ENCODE measurements at places on chromosomes 1 and 21.

GRCh38 chr21:43361127-43361492 lies 65.8 kb downstream of the SIK1 start:
- no peak for DNase-seq

DNA sequence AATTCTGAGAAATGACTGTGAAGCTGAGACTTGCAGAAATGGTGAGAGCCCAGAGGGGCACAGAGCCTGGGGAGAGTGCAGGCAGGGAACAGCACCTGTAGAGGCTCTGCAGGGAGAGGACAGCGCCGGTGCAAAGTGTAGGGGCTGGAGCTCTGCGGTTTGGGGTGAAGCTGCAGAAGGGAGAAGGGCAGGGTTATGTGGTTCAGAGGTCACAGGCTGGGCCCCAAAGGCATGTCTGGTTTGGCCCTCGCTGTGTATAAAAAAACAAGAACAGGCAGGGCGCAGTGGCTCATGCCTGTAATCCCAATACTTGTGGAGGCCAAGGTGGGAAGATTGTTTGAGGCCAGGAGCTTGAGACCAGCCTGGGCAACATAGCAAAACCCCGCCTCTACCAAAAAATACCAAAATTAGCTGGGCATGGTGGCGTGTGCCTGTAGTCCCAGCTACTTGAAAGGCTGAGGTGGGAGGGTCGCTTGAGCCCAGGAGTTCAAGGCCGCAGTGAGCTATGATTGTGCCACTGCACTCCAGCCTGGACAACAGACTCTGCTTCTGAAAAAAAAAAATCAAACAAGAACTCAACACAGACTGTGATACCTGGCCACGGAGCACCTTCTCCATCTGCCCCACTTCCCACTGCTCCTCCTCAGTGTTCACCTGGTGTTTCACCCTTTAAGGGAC lies 29.1 kb downstream of the SERINC2 start:
- no peak for DNase-seq

- no peak for DNase-seq
Observed at GRCh38 chr1:60581455-60582220, 500.7 kb upstream of the NFIA start.

GRCh38 chr1:1819762-1820161 lies 41.5 kb upstream of the NADK start:
- no peak for DNase-seq

GRCh38 chr1:156480411-156481192 lies 20.0 kb downstream of the MEF2D start:
- peak; percentile 19 for DNase-seq

GRCh38 chr21:18831942-18832676 lies 428.5 kb upstream of the TMPRSS15 start:
- DNase-seq, result no peak

- DNase-seq, result no peak
Observed at GRCh38 chr1:185853739-185854138, 119.5 kb downstream of the HMCN1 start.

- no peak for DNase-seq
Observed at GRCh38 chr1:85148524-85149250, 52.1 kb downstream of the SYDE2 start.

GRCh38 chr1:33374336-33375105 lies 53.6 kb upstream of the A3GALT2 start:
- no peak for DNase-seq

DNA sequence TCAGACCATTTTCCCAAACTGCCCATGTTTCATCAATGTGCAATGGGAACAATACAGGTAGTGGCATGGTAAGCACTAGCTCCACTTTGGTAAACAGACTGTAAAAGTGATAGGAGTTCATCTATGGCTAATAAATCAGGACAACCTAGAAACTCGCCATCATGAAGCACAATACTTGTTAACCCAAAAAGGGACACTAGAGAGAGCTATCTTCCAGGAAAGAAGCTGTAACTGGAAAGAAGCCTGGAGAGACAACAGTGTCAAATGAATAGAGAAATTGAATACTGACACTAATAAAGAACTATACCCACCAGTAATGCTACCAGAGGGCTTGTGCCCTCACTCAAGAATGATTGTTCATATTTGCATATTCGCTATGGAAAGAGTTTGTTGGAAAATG lies 164.7 kb upstream of the RGS18 start:
- no peak for DNase-seq

DNA sequence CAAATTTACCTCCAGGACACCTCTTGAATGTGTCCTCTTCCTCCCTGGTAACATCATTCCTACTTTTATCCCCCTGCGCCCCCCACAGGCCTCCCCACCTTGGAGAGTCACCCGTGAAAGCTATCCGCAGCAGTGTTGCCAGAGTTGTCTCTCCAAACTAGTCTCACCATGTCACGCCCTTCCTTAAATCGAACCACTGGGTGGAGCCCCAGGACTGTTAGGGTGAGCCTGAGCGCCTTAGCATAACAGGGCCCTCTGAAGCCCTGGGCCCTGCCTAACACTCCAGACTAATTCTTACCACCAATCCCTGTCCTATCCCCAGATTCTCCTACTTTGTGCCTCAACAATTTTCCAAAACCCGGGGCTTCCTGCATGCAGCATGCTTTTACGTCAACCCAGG lies 35.0 kb downstream of the HSD3B2 start:
- no peak for DNase-seq

DNA sequence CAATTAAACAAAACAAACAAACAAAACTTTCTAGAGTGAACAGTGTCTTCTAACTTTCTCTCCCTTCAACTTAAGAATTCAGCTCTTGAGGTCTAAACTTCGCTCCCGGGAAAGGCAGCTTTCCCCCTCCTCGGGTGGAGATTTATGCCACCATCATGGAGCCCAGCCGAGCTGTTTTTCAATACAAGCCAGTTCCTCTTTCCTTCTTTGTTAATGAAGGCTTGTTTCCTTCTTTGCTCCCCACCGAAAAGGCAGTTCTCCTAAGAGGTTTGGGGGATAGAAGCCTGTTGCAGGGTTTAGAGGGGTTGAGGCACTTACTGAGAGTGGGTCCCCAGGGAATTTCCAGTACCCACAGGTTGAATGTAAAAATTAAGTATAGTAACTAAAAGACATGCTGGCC lies 26.5 kb downstream of the OLIG1 start:
- no peak for DNase-seq

GRCh38 chr1:168394858-168395257 lies 114.2 kb downstream of the TBX19 start:
- no peak for DNase-seq

GRCh38 chr21:40835184-40835694 lies 11.7 kb downstream of the DSCAM start:
- DNase-seq, result no peak

DNA sequence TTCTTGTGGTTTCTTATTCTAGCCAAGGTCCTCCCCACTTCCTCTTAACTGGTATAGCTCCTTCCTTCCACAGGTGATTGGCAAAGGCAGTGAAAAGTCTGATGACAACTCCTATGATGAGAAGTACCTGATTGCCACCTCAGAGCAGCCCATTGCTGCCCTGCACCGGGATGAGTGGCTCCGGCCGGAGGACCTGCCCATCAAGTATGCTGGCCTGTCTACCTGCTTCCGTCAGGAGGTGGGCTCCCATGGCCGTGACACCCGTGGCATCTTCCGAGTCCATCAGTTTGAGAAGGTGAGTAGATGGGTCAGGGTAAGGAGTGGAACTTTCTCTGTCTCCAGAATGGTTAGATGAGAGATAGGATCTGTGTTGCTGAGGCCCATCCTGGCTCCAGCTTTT lies 14.2 kb upstream of the CELSR2 start:
- DNase-seq, result no peak

DNA sequence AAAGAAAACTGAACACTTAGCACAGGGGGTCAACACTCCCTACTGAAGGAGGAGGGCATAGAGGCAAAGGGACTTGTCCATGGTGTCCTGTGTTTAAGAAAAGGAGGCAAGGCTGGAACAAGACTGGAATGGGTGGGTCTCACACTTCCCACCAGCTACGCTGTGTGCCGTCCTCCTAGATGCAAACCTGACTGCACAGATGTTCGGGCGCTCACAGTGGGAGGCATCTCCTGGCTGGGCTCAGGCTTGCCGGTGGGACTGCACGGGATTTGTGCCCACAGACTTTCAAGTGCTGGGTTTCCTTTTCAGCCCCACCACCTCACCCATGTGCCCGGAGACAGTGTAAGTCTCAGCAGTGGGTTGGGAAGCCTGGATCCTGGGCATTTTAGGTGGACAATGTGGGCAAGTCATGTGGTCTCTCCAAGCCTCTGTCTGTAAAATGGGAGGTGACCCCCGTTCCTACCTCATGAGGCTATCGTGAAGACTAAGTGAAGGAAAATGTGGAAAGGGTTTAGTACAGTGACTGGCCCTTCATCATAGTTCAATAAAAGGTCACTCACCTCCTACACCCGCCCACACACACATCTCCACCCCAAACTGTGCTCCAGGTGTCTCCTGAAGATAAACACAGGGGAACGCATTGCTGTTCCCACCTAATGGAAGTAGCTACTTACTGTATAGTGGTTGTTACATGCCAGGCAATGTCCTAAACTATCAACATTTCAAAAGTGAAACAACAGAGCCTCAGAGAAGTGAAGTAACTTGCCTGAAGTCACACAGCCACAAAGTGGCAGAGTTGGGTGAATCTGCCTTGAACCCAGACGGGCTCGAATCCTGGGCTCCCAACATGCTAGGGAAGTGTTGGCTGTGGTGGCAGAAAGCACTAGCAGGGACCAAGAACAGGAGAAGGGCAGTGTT lies 36.0 kb downstream of the ATP1A1 start:
- no peak for DNase-seq

DNA sequence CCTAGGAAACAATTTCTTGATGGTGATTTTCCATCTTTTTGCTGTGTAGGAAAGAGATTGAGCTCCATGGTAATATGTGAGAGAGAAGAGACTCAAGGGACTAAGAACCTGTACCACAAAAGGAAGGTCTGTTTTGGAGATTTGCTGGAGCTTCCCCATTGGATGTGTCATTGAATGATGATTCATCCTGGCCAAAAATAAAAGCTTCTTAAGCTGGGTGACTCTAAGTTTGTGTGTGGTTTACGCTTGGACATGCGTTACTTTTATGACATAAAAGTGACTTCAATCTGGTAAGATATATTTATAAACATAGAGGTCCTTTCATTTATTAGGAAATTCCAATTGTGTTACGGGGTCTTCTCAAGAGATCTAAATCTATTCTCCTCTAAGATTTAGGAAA lies 17.4 kb upstream of the IL19 start:
- DNase-seq, result no peak

- DNase-seq, result peak; percentile 19
Observed at GRCh38 chr1:65059930-65060538, 88.0 kb upstream of the AK4 start.

DNA sequence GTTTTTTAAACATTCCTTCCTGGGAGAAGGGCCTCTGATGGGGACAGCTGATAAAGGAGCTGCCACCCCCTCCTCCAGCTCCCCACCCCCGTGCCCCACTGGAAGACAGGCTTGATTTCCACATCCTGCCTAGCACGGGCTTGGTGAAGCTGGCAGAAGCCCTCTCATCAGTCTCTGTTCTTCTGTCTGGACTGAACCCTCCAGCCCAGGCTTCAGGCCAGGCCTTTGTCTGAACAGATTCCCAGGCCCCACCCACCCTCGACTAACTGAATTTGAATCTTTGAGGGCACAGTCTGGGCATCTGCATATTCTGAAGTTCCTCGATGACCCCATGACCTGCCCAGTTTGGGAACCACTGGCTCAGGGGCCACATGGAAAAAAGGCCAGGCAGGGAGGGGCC lies 75.3 kb downstream of the CD58 start:
- no peak for DNase-seq

GRCh38 chr1:230083053-230083452 lies 16.0 kb downstream of the GALNT2 start:
- DNase-seq, result no peak

- DNase-seq, result no peak
Observed at GRCh38 chr21:25859235-25859929, 124.6 kb downstream of the GABPA start.

- DNase-seq, result no peak
Observed at GRCh38 chr1:95067568-95067967, 5.2 kb downstream of the ALG14 start.

- DNase-seq, result no peak
Observed at GRCh38 chr1:7380712-7381111, 390.4 kb upstream of the VAMP3 start.

GRCh38 chr21:15366555-15366954 lies 301.8 kb upstream of the NRIP1 start:
- DNase-seq, result no peak

- peak; percentile 25 for DNase-seq
Observed at GRCh38 chr1:43653339-43653738, 3.4 kb downstream of the KDM4A start.

GRCh38 chr1:179187043-179187442 lies 42.4 kb downstream of the ABL2 start:
- no peak for DNase-seq

GRCh38 chr1:186659890-186660341 lies 20.3 kb downstream of the PTGS2 start:
- no peak for DNase-seq

DNA sequence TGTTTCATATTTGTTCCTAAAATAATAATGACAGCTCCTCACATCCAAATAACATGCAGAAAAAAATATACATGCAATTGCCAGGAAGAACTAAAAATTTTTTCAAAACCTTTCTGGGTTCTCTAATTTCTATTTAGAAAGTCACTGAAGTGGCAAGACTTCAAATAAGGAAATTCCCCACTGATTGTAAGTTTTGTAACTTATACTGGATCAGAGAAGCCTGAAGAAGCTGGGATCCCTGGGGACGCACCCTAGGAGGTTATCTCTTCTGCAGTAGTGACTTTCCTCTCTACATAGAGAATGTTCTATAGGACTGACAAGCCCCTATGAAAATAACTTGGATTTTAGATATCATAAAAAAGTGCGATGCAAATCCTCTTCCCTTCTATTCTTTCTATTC lies 182.6 kb downstream of the MRPL39 start:
- no peak for DNase-seq

GRCh38 chr1:160763993-160764392 lies 24.9 kb downstream of the SLAMF7 start:
- no peak for DNase-seq
